Activated CD4-positive, alpha-beta T cell treated with anti-CD3 and anti-CD28 coated beads, Interleukin-2, Interleukin-6, amounts not matched to agents 100 ng/mL and 50 ng/mL, durations not matched to agents 16 hours and 8 hours (primary cell): ENCODE measurements at places on chromosomes 1 and 21.

GRCh38 chr1:157310401-157310800 is 172.2 kb upstream of the ETV3 start:
- no peak for DNase-seq

DNA sequence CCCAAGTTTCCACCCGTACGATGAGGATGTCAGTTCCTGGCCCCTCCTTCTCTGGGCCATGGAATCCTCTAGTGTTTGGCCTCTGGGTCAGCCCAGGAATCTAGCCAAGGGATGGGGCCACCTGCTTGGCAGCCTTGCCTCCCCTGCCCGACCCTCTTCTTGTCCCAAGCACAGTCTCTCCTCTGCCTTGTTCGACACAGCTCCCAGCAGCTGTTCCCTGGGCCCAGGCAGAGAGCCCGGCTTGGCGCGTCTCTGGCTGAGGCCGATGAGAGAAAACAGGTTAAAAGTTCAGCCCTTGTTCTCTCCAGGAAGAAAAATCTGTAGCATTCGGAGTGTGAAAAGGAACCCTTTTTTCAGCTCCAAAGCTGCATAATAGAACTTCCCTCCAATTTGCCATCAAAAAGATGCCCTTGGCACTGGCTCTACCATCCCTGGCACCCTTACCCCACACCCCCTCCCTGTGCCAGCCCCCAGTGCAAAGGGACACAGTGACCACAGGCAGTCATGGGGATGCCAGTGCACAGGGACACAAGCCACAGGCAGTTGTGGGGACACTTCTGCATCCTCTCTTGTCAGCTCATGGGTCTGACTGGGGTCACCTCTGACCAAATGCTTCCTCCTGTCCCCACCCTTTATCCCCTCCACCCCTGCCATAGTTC is 68.4 kb downstream of the EPHB2 start:
- no peak for DNase-seq

DNA sequence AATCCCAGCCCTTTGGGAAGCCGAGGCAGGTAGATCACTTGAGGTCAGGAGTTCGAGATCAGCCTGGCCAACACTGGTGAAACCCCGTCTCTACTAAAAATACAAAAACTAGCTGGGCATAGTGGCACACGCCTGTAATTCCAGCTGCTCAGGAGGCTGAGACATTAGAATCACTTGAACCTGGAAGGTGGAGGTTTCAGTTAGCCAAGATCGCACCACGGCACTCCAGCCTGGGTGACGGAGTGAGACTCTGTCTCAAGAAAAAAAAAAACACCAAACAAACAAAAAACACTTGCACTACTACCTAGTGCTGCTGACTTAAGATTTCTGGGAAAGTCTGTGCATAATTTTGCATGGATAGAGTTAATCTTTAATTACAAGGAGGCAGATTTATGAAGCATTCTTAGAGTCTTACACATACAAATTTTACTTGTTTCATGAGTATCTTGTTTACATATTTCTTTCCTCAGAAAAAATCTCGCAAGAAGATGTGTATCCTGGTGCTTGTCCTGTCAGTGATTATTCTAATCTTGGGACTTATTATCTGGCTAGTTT is 8.7 kb upstream of the PPP1R8 start:
- no peak for DNase-seq

- peak; percentile 34 for DNase-seq
These were observed 27.9 kb downstream of the LRRC8B start for GRCh38 chr1:89552471-89553081.

DNA sequence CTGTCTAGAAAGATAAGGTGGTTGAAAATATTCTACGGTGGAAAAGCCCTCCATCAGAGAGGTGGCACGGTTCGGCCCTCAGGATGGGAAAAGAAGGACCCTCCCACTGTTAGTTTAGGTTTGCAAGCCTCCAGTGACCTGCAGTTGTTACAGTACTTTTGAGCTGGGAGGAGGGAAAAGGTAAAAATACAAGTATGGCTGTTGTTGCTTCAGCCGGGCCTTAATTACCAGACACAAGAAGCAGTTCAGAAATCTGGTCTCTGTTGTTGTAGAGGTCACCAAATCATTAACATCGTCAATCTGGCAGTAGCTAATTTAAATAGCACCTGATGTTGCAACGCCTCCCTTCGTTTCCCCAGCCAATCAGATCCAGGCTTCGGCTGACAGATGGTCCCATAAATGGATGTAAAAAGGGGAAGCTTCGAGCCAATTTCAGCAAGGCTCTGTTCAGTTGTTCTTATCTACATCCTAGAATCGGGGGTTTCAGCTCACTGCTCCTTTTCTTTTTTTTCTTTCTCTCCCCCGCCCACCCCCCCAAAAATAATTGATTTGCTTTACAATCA is at the start of gene ELAVL4:
Gene ELAVL4 (plus strand): TSS at position 424 of the 563 bp plus-strand sequence. CDS start 270 bp downstream, outside the sequence.
- no peak for DNase-seq

- peak; percentile 97 for DNase-seq
These were observed at the start of gene CZIB for GRCh38 chr1:53220171-53220961. Gene CZIB, minus strand, starts transcription at chr1:53220634. Its CDS starts 59 bp downstream, at chr1:53220575.
